ENCODE measurements at places on chromosomes 7 and 10.
A peak's percentile ranks its signal among the peaks of the same experiment; 100 is the strongest.

GRCh38 chr7:157268540-157268939 is 68.3 kb upstream of the DNAJB6 start:
- no peak for DNase-seq

DNA sequence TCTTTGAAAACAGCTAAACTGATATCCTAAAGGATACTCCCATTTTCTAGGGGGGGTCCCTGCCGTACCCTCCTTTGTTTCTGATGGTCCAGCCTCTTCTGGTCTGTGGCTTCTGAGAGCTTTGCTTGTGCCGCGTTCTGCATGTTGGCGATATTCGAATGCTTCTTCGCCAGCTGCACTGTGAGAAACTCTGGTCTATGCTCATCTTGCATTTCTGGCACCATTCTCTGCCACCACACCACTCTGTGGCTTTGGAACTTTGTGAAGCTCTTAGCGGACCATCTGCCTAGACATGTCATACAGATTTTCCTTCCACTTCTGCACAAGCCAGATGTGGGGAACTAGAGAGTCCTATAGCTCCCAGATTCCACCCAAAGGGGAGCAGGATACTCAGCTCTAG is 197.2 kb downstream of the REEP3 start:
- DNase-seq: no peak

DNA sequence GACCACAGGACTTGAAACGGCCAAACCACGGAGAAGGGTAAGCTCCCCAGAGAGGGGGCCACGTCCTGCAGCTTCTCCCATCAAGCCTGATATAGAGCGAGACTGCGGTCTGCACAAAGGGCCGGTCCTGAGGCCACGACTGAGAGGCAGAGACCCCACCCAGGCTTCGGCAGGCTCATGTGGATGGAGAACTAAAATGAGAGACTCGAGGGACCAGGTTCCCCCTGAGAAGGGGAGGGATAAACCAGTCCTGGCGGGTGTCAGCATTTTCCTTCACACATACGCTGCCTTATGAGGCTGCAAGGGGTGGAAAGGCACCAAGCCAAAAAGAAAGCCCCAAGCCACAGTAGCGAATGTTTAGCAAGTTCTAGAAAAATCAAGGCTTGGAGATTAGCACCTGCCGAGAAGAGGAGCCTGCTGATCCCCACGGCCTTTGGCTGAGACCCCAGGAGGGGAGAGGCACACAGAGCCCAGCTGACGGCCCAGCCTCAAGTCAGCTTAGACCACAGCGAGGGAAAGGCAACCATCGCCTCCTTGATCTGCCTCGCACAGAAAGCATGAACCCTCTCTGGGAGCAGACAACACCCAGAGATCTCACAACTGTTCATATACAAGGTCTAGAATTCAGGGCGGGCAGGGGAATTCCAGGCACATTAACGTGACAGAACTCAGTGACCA is 92.6 kb upstream of the RNF32 start:
- DNase-seq: no peak

DNA sequence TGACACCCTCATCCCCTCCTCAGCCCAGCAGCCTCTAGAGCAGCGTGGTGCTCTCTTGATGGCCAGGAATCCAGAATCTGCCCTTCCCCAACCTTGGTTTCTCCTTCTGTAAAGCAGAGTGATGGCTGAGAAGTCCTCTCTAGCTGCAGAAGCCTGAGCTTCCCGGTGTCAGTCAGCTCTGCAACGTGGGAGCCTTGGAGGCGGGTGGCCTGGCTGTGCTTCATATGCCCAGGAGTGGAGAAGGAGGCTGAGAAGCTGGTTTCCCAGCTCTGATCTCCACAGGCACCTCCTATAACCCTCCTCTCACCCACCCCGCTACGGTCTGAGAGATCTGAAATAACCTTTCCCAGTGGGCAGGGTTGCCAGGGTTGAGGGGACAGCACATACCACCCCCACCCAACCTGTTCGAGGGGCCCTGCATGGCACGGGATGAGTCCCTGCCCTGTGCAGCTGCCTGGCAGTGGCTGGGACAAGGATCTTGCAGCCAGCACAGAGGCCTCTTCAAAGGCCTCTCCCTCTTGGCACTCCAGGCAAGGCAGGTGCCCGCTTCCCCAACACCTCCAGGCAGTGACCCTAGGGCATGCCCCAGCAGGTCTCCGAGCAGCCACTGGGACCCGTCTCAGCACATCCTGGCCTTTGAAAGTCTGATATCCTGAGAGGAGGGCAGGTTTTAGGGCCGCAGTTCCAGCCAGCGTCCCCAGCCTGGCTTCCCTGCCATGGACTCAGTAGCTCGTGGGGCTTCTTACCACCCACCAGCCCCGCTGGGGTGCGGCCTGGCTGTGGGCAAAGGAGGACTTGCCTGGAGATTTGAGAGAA is 18.3 kb upstream of the SLC29A3 start:
- DNase-seq: no peak

- no peak for DNase-seq
Measured at GRCh38 chr10:4177791-4178190, 392.8 kb upstream of the KLF6 start.

- no peak for DNase-seq
Measured at GRCh38 chr7:46319841-46320240, 398.8 kb upstream of the IGFBP3 start.

GRCh38 chr7:16409777-16410176 is 11.6 kb downstream of the CRPPA start:
- no peak for DNase-seq

DNA sequence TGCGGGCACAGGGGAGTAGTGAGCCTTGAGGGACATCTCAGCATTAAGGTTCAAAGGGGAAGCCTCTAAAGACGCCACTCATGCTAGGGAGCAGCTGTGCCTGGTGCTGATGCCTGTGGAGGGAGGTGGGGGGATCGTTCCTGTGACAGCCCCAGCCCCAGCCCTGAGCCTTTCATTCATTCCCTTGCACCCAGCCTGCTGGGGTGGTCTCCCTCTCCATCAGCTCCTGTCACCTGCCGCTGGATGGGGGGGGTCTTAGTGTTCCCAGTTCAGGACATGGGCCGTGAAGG is 11.6 kb downstream of the ZNF316 start:
- no peak for DNase-seq

- no peak for DNase-seq
Measured at GRCh38 chr10:8043569-8044306, 10.8 kb upstream of the GATA3 start.

DNA sequence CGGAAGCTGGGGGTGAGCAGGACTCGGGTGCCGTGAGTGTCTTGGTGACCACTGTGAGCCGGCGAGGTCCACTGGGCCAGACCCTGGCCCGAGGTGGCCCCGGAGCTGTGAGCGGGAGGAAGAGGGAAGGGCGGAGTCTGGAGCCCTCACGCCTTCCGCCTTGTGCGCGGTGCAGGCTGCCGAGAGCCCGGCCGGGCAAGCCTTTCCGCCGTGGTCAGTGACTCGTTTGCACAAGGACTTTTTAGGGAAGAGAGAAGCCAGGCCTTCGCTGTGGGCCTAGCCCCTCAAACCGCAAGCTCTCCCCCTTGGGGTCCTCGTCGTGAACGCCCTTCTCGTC is 40.9 kb upstream of the ZNF32 start:
- DNase-seq: no peak

GRCh38 chr7:129845178-129845971 is 107.4 kb downstream of the UBE2H start:
- DNase-seq: no peak

DNA sequence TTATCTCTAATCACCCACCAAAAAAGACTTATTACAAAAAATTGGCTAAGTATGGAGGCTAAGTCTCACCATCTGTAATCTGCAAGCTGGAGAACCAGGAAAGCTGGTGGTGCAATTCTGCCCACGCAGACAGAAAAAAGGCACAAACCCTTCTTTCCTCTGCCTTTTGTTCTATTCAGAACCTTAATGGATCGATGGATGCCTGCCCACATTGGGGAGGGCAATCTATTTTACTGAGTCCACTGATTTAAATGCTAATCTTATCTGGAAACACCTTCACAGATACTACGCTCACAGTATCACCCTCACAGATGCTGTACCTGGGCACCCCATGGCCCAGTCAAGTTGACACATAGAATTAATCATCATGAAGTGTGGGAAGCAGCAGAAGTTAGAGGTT is 10.2 kb downstream of the IGFBP3 start:
- DNase-seq: no peak

GRCh38 chr7:57772126-57772924 is 322.3 kb downstream of the ZNF716 start:
- no peak for DNase-seq

DNA sequence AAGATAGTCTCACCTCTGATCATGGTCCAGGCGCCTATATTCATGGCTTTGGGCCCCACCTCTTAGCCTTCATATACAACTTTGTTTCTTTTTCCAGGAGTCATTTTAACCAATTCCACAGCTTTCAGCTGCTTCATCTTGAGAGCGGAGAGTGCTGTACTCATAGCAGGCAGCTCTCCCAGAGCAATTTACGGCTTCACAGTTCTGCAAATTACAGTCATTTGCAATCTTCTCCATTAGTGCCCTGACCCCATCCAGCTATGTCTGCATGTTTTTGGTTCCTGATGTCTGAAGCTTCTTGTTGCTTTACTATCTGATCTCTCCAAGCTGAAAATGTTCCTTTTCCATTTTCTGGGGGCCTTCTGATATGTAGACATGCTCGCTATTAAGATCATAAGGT is 18.0 kb upstream of the MEST start:
- no peak for DNase-seq

GRCh38 chr10:51405580-51406351 is 293.6 kb downstream of the CSTF2T start:
- peak; percentile 70 for DNase-seq

GRCh38 chr10:22475651-22476600 is 130.6 kb downstream of the SPAG6 start:
- no peak for DNase-seq

DNA sequence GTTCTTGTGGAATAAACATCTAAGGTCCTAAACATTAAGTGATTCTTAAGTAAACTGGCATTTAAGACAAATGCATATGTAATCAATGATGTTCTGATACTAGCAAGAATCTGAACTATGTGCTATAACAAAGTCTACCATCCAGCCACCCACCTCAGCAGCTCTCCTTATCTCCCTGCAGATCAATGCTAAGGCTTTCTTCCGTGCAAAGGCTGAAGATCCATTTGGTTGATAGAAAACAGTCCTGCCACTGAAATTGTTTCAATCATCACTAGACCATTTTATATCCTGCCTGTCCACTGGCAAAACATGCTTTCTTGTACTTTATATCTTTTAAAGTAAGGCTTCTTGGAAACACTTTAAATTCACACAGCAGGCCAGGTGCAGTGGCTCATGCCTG is 6.3 kb upstream of the SMKR1 start:
- DNase-seq: no peak

DNA sequence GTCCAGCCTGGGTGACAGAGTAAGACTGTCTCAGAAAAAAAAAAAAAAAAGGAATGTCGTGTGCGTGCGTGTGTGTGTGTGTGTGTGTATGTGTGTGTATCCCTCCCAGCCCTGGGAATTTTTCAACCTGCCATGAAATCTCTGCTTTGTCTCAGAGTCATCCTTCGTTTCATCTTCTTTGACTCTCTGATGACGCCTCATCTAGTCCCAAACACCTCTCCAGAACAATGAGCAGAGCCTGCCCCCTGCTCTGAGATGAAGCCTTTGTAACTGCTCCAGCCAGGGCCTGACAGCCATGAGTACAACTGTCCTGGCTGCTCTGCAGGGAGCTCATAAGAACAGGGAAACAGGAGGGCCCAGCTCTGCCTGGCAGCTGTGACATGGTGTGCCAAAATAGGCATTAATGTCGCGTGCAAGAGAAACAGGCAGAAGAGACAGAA is 149.5 kb downstream of the FAM107B start:
- DNase-seq: no peak
